Activated CD4-positive, alpha-beta T cell treated with anti-CD3 and anti-CD28 coated beads for 24 hours (primary cell): ENCODE measurements at places on chromosomes 7 and 10.

DNA sequence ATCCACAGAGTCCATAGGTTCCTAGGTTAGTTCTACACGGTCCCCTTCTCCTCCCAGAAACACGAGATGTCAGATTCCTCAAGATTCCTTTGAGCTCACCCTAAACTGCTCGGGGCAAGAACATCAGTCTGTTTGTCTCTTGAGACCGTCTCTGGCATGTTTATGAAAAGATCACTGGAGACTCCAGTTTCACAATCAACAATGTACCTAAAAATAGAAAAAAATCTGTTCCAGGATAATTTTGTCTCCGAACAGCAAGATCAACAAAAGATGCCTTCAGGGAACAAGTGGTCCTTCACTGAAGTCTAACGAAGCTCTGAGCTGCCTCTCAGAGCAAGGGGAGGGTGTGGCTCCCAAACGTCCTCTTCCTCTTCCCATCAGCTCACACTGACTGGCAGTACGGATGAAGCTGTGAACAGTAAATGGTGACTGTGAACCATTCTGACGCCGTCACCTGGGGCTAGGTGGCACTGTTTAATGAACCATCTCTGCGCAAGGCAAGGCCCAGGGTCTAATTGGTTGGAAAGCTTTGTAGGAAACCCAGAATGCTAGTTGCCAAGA, 156.2 kb upstream of the LYZL1 start:
- no peak for DNase-seq

DNA sequence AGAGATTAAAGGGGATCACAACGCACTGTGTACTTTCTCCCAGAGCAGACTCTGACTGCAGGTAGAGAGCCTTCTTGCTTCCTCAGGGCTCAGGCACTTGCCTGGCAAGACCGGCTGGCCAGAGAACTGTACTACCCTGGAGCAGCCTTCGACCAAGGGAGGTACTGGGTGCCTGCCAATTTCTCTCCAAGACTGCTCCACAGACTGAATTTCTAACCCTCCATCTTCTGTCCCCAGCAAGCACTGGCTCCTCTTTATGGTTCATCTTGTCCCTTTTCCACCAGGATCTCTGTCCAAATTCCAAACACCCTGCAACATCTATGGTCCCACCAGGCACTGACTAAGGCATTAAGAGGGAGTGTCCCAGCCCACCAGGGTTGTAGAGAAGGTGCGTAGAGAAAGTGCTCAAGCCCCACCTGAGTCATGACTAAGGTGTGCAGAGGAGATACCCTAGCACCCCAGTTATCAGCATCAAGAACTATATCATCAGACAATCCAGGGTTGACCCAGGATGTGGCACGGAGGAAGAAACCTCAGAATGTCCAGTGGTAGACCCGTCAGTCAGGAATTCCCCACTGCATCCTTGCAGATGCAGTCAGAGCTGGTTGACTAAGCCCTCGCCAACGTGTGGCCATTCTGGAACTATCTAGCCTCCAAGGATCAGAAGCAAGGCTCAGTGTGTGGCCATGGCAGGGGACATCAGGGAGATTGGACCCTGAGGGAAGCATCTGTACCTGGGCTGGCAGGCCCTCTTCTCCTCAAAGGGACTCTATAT, 60.9 kb upstream of the CAMK2B start:
- no peak for DNase-seq

- DNase-seq = no peak
These were observed 24.0 kb downstream of the WASL start for GRCh38 chr7:123724817-123725253.

DNA sequence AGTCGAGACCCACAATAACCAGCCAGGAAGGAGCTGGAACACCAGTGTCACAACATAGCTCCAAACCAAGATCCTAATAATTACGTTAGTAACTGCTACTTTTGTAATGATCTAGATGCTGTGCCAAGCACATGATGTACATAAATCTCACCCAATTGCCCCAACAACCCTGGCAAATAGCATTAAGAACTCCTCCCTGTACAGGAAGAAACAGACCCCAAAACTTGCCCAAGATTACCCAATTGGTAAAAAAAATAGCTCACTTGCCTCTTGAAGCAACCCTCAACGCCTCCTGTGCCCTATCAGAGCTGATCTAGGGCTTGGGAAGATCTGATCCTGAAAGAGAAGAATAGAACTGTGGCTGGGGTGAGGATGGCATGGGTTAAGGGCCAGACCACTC, 628.7 kb upstream of the AUTS2 start:
- DNase-seq = no peak

GRCh38 chr7:95730493-95731280, 41.7 kb upstream of the DYNC1I1 start:
- no peak for DNase-seq

- no peak for DNase-seq
These were observed 39.4 kb downstream of the BTBD16 start for GRCh38 chr10:122310311-122311050.

- DNase-seq = no peak
These were observed 44.6 kb downstream of the TAX1BP1 start for GRCh38 chr7:27784399-27785053.
